ENCODE measurements at places on chromosomes 7 and 10. TPM values are rescaled to one million over a fixed set of nuclear protein-coding genes. Genes with fewer than 3 reads are reported as not detected.

DNA sequence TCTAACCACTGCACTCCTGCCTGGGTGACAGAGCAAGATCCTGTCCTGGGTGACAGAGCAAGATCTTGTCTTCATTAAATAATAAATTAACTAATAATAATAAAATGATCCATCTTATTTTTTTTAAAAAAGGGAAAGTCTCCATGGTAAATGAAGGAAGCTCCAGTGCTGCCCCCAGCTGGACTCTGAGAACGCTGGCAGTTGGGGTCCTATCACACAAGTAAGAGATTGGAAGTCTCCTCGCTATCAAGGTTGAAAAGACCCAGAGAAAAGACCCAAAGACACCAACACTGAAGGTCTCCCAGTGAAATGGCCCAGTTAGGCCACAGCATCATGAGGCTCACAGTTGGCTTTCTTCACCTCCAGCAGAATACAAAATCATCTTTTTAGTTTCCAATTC, 13.8 kb upstream of the C10orf67 start:
- H3K4me3 ChIP-seq: no peak overlapping the region
- H3K27me3 ChIP-seq: no peaks in the 10 kb centered on the region
- H3K36me3 ChIP-seq: no peaks in the 10 kb centered on the region

DNA sequence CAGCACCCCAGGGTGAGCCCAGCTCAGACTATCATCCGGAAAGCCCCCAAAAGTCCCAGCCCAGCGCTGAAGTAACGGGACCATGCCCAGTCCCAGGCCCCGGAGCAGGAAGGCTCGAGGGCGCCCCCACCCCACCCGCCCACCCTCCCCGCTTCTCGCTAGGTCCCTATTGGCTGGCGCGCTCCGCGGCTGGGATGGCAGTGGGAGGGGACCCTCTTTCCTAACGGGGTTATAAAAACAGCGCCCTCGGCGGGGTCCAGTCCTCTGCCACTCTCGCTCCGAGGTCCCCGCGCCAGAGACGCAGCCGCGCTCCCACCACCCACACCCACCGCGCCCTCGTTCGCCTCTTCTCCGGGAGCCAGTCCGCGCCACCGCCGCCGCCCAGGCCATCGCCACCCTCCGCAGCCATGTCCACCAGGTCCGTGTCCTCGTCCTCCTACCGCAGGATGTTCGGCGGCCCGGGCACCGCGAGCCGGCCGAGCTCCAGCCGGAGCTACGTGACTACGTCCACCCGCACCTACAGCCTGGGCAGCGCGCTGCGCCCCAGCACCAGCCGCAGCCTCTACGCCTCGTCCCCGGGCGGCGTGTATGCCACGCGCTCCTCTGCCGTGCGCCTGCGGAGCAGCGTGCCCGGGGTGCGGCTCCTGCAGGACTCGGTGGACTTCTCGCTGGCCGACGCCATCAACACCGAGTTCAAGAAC, 1.1 kb downstream of the VIM start:
- H3K4me3 ChIP-seq: peak overlapping the region; percentile 54
- H3K27ac ChIP-seq: peak overlapping the region; percentile 95
- H3K4me1 ChIP-seq: peaks cover 73% of the 10 kb centered on the region
- H3K36me3 ChIP-seq: peaks cover 30% of the 10 kb centered on the region

GRCh38 chr7:48299580-48300169, 128.4 kb downstream of the ABCA13 start:
- H3K4me3 ChIP-seq: no peak overlapping the region
- no peaks in the 10 kb centered on the region for H3K27me3 ChIP-seq
- DNase-seq: no peak

DNA sequence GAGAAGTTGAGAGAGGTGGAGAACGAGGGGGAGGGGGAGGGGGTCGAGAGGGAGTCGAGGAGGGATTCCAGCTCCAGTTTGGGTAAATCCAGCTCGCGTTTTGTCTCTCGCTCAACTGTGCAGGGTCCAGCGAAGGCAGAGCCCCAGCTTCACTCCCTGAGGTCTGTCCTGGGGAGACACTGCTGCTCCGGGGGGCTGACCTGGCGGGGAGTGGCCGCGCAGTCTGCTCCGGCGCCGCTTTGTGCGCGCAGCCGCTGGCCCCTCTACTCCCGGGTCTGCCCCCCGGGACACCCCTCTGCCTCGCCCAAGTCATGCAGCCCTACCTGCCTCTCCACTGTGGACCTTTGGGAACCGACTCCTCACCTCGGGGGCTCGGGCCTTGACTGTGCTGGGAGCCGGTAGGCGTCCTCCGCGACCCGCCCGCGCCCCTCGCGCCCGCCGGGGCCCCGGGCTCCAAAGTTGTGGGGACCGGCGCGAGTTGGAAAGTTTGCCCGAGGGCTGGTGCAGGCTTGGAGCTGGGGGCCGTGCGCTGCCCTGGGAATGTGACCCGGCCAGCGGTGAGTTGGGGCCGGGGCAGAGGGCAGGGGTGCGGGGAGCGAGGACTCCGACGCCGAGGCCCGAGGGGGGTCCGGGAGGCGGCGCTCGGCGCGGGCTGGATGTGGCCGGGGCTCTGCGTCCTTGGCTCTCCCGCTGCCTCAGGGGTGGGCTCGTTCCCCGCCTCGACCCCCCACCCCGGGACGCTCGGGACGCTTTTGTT, at the start of gene TET1:
TET1 (plus strand) TSS at position 152 of the 757 bp plus-strand sequence. CDS start 12,002 bp downstream, outside the sequence.
- DNase-seq: peak; percentile 7
- H3K4me3 ChIP-seq: peak within 1 kb of the TSS; percentile 37
- no peaks in the 10 kb centered on the region for H3K36me3 ChIP-seq
- H3K27ac ChIP-seq: no peak within 1 kb of the TSS
- peaks cover 24% of the 10 kb centered on the region for H3K4me1 ChIP-seq

ATP6V0E2 gene
- polyA plus RNA-seq: 167 TPM

DNA sequence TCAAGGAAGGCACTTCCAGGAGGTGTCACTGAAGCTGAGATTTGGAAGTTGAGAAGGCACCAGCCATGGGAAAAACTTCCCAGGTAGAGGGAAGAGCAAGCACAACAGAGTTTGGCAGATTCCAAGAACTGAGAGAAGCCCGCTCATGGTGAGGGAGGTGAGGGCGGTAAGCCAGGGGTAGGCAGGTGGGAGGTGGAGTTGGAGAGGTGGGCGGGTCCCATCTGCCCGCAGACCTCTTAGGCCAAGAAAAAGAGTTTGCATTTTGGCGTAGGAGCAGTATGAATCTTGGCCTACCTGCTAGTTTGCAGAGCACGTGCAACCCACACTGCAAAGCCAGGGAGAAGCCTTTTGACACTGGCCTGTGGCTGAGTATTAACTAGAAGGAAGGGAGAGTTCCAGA, 18.8 kb downstream of the FRMPD2 start:
- no peak overlapping the region for H3K27ac ChIP-seq
- H3K4me3 ChIP-seq: no peak overlapping the region
- H3K27me3 ChIP-seq: peaks cover 7% of the 10 kb centered on the region

GRCh38 chr10:32947586-32947985, 10.4 kb downstream of the ITGB1 start:
- H3K4me3 ChIP-seq: peak overlapping the region; percentile 99
- peak overlapping the region; percentile 70 for H3K27ac ChIP-seq
- no peak for DNase-seq
- H3K27me3 ChIP-seq: no peaks in the 10 kb centered on the region
- peaks cover 88% of the 10 kb centered on the region for H3K4me1 ChIP-seq

TBX20 gene
- polyA plus RNA-seq: not detected

GRCh38 chr7:45328403-45328981, 170.9 kb downstream of the RAMP3 start:
- no peak for DNase-seq
- H3K4me3 ChIP-seq: no peak overlapping the region
- H3K4me1 ChIP-seq: no peaks in the 10 kb centered on the region

LRMDA gene
- polyA plus RNA-seq: not detected

DNA sequence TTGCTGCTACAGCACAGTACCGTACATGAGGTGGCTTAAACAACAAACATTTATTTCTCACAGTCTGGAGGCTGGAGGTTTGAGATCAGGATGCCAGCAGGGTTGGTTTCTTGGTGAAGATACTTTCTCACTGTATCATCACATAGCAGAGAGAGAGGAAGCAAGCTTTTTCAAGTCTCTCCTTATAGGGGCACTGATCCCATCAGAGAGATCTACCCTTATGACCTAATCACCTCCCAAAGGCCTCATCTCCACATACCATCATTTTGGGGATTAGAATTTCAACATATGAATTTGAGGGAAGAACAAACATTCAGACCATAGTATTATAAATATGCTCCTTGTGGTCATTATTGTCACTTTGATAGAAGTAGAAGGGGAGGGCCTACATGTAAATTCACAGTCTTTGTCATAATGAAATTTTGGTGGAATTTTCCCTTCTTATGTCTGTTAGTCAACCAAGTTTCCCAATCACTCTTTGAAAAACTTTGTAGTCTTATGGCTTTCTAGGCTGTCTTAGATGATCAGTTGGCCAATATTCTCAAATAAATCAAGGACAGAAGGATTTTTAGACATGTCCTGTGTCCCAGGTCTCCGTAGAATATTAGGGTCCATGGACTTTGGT, 606.2 kb downstream of the LRMDA start:
- no peaks in the 10 kb centered on the region for H3K36me3 ChIP-seq
- H3K27me3 ChIP-seq: no peaks in the 10 kb centered on the region
- H3K4me1 ChIP-seq: no peaks in the 10 kb centered on the region
- no peak for DNase-seq
- no peak overlapping the region for H3K4me3 ChIP-seq

GRCh38 chr10:5890452-5890915, 441 bp downstream of the FBH1 start:
- DNase-seq: no peak
- peak overlapping the region; percentile 84 for H3K4me3 ChIP-seq
- H3K27ac ChIP-seq: peak overlapping the region; percentile 81
- H3K4me1 ChIP-seq: peaks cover 60% of the 10 kb centered on the region

PKD2L1 gene
- polyA plus RNA-seq: not detected

GRCh38 chr10:109743146-109743545, 180.2 kb downstream of the XPNPEP1 start:
- no peaks in the 10 kb centered on the region for H3K4me1 ChIP-seq
- peaks cover 2% of the 10 kb centered on the region for H3K27me3 ChIP-seq
- no peak for DNase-seq
- no peak overlapping the region for H3K4me3 ChIP-seq

HOXA5 gene
- polyA plus RNA-seq: not detected

- peak; percentile 28 for DNase-seq
- peak overlapping the region; percentile 85 for H3K4me3 ChIP-seq
- no peaks in the 10 kb centered on the region for H3K27me3 ChIP-seq
- peaks cover 6% of the 10 kb centered on the region for H3K36me3 ChIP-seq
These were observed 816 bp downstream of the TECPR1 start for GRCh38 chr7:98251231-98251600.

LDB3 gene
- polyA plus RNA-seq: not detected

DNA sequence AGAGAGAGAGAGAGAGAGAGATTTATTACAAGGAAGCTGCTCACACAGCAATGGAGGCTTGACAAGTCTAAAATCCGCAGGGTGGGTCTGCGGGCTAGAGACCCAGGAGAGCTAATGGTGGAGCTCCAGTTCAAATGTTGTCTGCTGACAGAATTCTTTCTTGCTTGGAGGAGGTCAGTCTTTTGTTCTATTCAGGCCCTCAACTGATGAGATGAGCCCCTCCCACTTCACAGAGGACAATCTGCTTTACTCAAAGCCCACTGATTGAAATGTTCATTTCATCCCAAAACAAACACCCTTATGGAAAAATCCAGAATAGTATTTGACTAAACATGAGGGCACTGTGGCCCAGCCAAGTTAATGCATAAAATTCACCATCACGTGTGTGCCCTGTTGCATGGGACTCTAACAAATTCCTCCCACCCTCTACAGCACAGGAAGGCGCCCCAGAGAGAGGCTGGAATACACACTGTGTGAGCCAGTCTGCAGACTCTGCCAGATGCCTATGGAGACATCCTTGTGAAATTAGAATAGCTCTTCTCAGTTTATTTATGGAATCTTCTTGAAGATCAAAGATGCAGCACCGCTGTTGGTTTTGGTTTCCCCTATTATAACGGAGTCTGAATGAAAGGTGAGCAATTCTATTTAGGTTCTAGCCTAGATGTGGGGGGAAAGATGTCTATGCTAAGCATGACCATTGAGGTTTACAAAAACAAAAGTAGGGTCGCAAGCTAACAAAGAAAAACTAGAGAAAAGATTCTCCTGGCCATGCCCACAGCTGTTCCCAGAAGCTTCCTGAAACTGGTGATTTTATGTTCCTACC, 123.0 kb upstream of the SFMBT2 start:
- no peak for DNase-seq
- H3K27me3 ChIP-seq: peaks cover 2% of the 10 kb centered on the region
- no peak overlapping the region for H3K4me3 ChIP-seq
- H3K4me1 ChIP-seq: no peaks in the 10 kb centered on the region
- no peaks in the 10 kb centered on the region for H3K36me3 ChIP-seq
- no peak overlapping the region for H3K27ac ChIP-seq

DNA sequence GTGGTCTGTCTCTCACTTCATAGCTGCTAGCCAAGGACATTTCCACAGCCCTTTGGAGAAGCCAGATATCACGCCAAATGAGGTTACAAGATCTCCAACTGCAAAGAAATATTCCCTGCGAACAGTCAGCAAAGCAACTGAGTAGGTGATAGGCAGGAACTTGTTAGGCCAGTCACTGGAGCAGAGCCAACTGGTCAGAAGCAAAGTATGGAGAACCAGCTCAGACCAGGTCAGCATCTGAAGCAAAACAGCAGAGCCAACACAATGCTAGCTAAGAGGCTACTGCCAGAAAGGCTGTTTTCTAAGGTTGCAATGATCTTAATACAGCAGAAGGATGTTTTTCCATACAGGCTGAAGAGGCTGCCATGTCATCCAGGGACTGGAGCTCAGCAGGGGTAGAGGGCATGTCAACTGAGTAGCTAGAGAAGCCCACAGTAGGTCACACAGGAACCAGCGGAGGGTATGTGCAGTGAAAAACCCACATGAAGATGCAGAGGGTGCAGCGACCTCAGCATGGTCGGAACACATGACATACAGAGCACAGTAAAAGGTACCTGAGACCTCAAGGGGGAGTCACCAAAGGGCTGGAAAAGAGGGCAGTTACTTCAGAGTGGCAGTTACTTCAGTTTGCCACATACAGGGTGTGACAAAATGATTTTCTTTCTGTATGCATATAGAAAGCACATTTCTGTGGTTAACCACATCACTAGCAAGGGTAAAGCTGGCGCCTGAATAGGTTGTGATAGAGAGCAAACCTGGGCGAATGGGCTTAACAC, 8.9 kb downstream of the SEC31B start:
- peak overlapping the region; percentile 69 for H3K27ac ChIP-seq
- H3K4me1 ChIP-seq: peaks cover 62% of the 10 kb centered on the region
- H3K4me3 ChIP-seq: peak overlapping the region; percentile 46

GJD4 gene
- polyA plus RNA-seq: not detected

- no peak overlapping the region for H3K4me3 ChIP-seq
- H3K4me1 ChIP-seq: no peaks in the 10 kb centered on the region
- H3K27me3 ChIP-seq: no peaks in the 10 kb centered on the region
- H3K36me3 ChIP-seq: no peaks in the 10 kb centered on the region
- no peak overlapping the region for H3K27ac ChIP-seq
- DNase-seq: no peak
These were observed 204.1 kb downstream of the ZNF365 start for GRCh38 chr10:62578301-62578700.

All from CD4-positive, CD25-positive, alpha-beta regulatory T cell (primary cell).